ENCODE measurements at places on chromosomes 6 and 20.

DNA sequence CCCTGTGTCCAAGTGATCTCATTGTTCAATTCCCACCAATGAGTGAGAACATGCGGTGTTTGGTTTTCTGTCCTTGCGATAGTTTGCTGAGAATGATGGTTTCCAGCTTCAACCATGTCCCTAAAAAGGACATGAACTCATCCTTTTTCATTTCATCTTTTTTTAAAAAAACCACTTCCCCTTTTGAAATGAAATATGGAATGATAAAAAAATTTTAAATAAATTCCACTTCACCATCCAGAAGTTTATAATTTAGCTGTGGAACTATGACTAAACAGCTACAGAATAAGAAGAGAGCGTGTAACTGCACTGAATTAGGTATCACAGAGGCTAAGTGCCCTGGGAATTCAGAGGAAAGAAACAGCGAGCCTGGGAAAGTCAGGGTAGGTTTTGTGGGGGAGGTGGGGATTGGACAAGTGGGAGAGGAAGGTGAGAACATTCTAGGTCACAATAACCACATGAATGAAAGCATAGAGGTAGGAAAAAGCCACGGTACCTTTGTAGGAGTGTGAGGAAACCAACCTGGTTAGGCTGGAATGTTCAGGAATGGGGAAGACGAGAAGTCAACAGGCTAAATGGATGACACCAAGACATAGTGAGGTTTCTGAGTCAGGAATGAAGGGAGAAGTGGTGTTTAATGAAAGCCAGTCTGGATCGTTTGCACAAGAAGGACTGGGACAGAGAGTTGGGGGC lies 11.0 kb downstream of the TRIM10 start:
- no peak for DNase-seq

DNA sequence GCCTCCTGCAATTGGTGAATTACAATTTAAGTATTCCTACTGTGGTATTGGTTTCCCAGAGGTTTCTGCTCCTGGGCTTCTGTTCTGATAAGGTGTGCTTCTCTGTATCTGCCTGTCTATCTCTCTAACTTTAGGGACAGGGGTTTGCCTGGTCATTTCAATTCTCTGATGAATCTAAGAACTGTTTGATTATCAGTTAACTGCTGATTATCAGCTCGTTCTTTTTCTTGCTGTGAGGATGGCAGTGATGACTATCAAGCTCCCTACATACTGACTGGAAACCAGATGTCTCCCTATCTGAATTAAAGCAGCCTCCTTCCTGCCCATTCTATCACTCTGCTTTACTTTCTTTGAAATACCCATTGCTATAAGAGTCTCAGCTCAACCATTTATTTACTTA lies 120.5 kb downstream of the INSM1 start:
- no peak for DNase-seq

DNA sequence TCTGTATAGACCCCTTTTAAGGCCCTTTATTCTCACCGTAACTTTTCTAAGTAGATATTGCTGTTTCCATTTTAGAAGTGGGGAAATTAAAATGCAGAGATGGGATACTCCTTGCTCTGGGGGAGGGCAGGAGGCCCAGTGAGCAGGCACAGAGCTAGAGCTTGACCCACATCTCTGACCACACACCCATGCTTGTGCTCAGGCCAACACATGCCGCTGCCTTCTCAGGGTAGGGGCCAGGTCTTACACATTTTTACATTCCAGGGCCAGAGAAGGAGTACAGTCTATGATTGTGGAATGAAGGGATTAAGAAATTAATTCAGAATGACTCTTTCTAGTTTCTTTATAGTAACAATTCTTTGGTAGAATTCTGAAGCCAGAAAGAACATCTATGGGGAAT lies 104.8 kb downstream of the SOBP start:
- no peak for DNase-seq

DNA sequence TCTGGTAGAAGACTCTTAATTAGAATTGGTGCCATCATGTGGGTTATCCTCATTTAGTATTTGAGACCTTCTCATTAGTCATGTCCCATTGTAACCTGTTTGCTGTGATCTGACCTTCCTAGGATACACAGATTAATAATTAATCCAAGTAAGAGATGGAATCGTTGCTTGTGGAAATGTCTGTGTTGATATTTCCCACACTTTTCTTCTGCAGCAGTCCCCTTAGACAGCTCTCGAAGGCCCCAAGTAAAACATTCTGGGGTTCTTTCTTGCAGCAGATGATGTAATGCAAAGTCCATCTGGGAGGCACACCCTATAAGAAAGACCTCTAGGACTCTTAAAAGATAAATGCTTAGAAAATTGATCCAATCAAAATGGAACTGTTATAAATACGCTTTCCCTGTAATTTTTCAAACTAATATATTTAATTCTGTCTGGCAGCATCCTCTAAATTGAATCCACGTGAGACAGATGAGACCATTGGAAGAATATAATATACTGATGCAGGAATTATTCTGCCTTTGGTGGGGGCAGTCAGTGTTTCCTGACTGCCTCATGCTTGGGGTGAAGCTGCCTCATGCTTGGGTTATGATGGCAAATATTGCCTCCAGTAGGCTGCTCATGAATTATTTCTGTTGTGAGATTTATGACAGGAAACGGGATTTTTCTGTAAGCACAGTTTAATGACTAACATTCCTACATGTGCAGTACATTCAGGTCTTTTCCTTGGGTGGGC lies 54.5 kb upstream of the ARMC2 start:
- no peak for DNase-seq

GRCh38 chr6:53227847-53228246 lies 79.2 kb upstream of the GCM1 start:
- DNase-seq, result no peak

DNA sequence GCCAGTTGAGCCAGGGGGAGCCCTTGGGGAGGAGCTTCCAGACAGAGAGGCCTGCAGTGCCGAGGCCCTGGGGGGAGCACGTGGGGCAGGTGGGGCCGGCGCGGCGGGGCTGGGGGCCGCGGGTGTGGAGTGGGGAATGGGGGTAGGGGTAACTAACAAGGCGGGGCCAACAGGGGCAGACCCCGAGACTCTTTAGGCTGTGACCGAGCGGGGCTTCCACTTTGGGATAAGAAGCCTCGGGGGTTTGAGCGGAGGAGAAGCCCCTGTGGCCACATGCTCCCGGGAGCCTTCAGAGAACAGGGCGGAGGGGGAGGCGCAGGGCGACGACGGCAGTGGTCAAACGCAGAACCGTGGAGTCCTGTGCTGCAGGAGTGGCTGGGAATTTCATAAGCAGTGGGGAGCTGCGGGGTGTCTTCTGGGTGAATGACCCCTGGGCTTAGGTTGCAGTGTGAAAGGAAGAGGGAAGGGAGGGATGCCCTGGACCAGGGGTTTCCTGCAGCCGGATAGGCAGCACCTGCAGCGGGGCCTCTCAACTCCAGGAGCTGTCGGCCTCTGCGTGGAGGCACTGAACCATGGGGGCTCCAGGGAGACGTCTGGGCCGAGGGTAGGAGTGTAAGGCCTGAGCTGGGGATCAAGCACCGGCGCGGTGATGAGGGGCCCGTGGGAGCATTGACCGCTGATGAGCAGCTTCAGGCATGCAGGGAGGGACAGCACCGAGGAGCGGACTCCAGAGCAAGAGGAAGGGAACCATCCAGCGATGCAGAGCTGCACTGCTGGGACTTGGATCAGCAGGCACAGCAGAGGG lies 121.0 kb downstream of the SYNDIG1 start:
- no peak for DNase-seq

DNA sequence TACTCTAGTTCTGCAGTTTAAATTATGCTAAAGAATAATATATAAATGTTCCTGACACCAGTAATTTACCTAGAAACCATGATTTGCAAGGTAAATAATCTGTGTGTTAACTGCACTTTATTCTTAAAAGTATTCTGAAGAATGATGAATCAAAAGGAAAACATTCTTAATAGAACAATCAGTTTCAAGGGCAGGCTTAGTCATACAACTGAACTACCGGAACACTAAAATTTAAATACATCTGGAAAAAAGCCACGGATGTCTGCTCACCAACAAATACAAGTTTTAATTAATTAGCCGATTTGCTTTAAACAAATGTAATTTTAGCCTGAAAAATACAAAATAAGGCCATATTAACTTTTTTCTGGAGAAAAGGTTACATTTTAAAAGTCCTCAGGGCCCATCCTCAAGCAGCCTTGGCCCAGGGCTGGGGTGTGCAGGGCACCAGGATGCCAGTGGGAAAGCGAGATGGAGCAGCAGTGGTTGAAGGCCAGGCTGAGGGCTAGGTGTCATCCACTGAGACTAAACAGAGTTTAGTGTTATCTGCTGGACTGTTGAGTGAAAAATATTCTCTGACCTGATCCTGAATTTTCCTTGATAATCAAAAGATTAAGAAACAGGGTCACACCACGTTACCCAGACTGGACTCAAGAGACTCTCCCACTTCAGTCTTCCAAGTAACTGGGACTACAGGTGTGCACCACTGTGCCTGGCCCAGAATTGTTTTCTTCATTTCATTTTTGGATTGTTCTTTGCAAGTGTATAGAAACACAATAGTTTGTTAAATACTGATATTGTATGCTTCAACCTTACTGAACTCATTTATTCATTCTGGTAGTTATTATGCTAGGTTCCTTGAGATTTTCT lies 88.2 kb upstream of the DST start:
- no peak for DNase-seq

- no peak for DNase-seq
Observed at GRCh38 chr6:110054664-110055386, 76.7 kb downstream of the GPR6 start.

DNA sequence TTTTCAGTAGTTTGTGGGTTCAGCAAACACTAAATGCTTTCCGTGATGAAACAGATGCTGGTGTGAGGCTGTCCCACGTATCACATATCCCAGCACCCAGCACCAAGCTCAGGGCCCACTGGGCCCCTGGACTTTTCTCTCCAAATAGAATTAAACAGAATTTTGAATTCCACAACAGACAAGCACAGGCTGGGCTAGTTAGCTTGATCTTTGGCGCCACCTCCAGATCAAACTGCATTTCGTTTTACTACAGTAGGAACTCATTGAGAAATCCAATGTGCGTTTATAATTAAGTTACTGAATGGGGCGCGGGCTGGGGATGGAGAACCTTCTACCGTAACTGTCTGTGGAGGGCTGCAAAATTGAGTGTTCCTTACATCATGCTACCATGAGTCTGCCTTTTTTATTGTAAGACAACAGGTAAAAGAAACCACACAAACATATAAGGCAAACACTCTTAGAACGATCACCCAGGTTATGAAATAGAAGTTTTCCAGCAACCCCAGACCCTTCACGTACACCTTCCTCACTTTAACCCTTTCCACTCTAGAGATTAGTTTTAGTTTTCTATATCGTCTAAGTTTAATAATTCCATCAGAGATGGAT lies 107.8 kb downstream of the ZFP64 start:
- peak; percentile 56 for DNase-seq

GRCh38 chr6:137389150-137389704 lies 105.0 kb downstream of the OLIG3 start:
- no peak for DNase-seq

DNA sequence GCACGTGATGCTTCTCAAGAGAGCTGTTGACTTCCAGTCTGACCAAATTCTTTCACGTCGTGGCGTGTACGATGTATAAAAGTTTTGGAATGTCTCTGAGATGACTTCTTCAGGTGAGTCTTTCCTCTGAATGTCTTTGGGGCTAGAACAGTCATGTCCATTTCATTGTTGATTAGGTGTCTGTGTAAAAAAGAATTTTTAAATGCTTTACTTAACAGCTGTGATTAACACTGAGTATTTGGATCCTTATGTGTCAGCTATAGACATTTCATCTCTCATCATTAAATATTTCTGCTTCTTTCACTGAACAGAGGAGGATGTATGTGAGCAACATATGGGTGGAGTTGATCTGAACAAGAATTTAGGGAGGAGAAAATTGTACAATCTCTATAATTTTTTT lies 29.3 kb upstream of the KIF13A start:
- DNase-seq, result no peak

DNA sequence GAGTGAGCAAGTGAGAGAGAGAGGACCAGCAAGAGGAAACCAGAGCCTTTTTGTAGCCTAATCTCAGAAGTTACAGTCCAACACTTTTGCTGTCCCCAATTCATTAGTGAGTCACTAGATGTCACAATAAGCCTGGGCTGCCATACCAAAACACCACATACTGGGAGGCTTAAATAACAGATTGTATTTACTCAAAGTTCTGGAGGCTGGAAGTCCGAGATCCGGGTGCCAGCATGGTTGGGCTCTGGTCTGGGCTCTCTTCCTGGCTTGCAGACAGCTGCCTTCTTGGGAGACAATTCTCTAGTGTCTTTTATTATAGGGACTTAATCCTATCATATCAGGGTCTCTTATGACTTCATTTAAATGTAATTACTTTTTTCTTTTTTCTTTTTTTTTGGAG lies 50.7 kb upstream of the FERMT1 start:
- DNase-seq, result no peak

Measured in AG09319 (cell line).